ENCODE measurements at places on chromosomes 3 and 15.

DNA sequence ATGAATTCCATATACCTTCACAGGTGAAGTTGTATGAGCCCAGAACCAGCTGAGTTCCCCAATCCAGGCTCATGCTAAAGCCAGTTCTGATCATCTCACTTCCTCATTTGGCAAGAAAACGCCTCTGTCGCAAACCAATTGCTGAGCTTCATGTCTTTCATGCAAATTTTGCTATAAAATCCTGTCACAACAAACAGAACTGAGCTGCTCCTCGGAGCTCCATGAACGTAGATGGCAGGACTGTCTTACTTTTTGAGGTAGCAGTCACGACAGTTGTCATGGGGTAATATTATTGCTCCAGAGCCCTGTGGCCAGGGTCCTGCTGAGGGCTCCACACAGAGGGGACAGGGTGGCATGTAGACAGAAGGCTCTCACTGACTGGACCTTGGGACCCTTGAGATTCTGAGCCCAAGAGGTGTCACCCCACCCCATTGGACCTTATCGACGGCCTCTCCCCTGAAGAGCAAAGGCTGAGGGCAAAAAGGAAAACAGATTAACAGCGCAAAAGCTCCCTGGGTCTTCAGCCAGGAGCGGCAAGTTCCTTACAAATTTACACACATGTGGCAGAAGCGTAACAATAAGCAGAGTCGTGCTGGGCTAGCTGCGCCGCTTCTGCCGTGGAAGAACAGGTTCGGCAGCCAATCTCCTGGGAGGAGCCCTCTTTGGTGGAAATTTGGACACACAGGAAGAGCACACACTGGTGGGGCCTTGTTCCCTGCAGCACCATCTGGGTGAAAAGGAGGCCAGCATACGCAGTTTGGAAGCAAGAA lies 249.2 kb downstream of the OPA1 start:
- no peak for DNase-seq

DNA sequence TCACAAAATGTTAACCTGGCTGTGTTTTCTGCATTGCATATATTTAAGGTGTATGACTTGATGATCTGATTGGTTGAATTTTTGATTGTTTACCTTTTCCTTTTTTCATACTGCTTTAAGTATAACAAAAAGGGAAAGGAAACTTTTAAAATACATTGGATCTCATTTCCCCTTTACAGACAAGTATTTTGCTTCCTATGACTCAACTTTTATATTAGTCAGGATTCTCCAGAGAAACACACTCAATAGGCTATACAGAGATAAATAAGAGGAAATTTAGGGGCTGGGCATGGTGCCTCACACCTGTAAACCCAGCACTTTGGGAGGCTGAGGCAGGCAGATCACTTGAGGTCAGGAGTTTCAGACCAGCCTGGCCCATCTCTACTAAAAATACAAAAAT lies 205.8 kb downstream of the TJP1 start:
- no peak for DNase-seq

DNA sequence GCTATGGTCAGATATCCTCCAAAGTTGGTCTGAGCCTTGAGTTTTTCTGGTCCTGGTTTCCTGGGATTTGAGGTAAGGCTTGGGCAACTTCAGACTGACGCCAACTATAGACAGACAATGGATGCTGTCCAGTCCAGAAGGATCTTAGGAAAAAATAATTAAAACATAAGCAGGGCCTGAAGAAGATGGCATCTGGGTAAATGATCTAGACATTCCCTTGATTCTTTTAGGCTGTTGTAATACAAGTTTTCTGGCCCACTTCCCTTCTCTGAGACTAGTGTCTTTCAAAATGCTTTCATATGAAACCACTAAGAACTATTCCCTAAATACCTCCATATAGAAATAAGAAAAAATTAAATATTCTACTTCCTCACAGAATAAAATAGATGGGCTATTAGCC lies 47.7 kb upstream of the PLXND1 start:
- no peak for DNase-seq

GRCh38 chr3:22959593-22959992 lies 243.5 kb upstream of the UBE2E2 start:
- no peak for DNase-seq

DNA sequence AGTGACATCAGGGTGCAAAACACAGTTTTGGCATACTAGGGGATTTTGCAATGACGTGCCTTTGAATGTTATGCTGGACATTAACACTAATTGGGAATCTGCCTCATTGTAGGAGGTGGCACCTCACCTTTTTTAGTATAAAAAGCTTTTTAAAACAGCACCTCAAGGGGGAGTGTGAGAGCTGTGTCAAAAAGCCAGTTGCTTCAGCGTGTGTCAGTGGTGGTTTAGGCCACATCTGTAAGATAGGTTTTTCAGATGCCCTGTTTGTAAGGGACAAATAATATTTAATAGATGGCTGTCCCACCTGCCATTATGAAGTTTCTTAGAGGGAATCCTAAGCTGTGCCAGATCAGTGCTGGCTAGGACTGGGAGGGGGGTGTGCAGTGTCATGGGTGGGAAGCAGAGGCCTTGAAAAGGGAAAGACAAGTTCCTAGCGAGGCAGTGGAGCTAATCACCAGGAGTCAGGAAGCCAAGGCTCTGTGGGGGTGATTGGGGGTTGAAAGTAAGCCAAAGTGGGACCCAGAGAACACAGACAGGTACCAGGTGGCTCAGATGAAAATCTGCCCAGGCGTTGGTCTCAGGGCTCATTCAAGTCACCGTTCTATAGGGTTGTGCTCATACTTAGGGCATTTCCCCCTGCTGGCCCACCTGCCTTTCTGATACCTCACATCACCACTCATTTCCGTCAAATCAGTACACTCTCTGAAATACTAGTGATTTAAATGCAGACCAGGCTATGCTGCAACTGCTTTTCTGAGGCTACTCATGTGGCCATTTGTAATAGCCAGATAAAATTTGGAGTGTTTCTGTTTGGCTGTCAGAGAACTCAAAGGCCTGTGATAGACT lies 120.5 kb downstream of the BBX start:
- no peak for DNase-seq

DNA sequence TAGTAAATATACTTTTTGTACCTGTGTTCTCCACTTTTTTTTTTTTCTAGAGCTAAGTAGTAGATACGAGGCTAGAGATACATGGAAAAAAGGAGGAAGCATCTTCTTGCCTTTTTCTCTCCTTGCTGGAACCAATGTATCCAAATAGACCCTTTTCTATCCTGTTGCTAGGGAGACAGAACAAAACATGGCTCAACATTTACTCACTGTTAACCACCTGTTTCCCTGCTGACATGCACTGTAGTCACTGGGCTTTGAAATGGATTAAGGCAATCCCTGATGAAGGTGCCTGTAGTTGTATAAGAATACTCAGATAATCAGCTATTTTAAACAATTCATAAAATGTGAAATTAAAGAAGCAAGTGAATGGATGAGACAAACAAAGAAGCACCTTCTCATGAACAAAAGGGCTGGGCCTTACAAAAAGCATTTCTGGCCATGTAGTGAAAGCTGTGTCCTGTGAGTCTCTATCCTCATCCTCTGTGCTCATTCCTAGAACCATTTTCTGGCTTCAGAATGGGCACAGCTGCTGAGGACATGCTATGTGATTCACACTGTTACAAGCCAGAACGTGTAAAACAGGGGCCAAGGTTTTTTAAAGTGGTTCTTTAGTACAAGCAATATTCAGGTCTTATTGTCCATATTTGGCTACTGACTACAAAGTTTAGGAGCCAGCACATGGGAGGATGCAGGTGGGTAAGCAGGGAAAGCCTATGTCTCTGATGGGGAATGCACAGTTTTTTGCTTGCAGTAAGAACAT lies 100.4 kb upstream of the NDN start:
- no peak for DNase-seq

Measured in activated T-cell treated with anti-CD3 and anti-CD28 coated beads, Interleukin-2, amount 50 U/mL, for 24 hours (primary cell).